ENCODE measurements at places on chromosomes 6 and 20.
A peak's percentile ranks its signal among the peaks of the same experiment; 100 is the strongest.

GRCh38 chr6:46959419-46959818, 37.7 kb upstream of the ADGRF5 start:
- DNase-seq = no peak

- DNase-seq = no peak
These were observed 490.8 kb downstream of the CBLN4 start for GRCh38 chr20:55514531-55514930.

- DNase-seq = no peak
These were observed 189.4 kb upstream of the RREB1 start for GRCh38 chr6:6918216-6918983.

DNA sequence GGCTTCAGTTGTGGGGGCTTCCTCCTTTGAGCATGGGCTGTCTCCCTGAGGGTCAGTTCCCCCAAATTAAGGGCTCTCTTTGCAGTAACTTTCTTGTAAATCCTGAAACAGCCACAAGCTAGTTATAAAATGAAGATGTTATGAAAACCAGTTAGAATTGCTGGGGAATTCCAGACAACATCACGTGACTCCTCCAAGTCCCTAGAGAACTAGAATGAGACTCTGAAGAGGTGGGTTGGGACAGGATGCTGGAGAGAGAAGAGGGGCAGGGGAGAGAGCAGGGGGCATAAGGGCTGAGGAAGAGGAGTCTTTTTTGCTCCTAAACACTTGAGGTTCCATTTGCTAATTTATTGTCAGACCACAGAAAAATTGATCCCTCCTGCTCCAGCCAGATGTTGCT, 380.3 kb downstream of the DHX35 start:
- no peak for DNase-seq

- DNase-seq = peak; percentile 18
These were observed 42.6 kb downstream of the TRIM27 start for GRCh38 chr6:28880894-28881780.

DNA sequence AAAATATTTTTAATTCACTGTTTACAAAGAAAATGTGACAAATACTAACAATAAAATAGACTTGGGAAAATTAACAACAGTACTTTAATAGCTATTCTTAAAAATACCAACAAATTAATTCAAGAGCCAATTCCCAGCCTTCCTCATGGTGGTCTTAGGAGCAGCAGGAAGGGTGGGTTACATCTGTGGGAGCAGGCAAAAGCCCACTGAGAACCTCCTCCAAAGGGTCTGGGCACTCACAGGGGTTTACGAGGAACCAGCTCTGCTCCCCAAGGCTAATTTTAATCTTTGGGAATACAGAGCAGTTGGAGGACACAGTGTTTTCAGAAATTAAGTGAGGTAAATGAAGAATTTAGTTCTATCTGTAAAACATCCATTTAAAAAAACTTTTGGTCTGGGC, 10.2 kb downstream of the SOD2 start:
- no peak for DNase-seq

GRCh38 chr20:61573415-61574305, 321.6 kb downstream of the CDH4 start:
- DNase-seq = no peak

DNA sequence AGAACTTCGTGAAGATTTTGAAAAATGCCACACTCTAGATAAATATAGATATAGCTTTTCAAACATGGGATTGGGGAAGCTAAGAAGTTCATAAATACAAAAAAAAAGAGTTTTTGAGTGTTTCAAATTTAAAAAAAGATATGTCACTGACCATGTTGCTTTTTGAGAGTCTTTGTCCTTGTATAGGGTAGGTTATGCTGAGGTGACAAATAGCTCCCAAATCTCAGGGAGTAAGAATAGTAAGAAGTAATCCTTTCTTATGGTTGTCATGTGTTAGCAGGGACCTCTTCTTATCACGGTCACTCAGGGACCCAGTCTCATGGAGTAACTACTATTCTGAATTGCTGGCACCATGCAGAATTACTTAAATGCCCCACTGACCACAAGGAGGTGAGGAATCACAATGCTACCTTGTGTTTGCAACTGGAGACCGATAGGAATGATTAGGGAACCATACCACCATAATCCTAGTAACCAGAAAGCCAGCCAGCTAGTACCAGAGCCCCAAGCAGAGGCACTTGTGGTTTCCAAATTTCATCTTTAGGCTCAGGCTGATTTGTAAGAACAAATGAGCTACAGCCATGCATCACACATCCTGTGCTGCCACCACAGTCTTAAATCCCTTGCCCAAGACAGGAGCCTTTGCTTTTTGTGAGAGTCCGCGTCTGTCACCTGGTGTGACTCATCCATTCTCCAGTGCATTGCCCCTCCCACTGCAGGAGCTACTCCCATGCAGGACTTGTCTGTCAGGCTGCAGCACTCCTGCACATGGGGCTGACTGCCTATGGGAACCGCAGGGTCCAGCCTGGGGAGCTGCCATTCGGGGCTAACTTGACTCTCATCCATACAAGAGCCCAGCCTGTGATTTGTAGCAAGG, 42.4 kb upstream of the ADGRF4 start:
- DNase-seq = no peak

DNA sequence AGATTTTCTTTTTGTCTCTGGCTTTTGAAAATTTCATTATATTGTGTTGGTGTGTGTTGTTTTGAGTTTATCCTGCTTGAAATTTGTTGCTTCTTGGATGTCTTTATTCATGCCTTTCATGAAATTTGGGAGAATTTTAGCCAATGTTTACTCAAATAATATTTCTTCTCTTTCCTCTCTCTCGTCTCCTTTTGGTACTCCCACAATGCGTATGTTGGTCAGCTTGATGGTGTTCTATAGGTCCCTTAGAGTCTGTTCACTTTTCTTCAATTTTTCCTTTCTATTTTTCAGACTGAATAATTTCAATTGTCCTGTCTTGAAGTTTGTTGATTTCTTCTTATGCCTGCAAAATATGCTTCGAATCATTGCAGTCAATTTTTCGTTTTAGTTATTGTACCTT, 39.6 kb downstream of the SCP2D1 start:
- DNase-seq = no peak

DNA sequence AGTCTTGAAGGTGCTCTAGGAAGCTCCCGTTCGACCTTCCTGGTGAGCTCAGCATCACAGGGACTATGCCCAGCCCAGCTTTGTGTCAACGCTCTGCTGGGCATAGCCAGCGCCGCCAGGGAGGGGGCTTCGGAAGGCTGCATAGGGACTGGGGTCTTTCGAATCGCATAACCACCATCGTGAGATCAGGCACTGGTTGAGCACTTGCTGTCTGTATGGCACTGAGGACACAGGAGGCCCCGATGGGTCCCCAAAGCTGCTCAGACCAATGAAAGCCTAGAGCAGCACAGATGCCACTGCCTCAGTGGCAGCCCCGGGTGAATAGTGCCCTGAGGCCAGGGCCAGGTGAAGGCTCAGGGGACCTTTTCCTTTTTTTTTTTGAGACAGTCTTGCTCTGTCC, 96.7 kb downstream of the TAF4 start:
- DNase-seq = no peak

DNA sequence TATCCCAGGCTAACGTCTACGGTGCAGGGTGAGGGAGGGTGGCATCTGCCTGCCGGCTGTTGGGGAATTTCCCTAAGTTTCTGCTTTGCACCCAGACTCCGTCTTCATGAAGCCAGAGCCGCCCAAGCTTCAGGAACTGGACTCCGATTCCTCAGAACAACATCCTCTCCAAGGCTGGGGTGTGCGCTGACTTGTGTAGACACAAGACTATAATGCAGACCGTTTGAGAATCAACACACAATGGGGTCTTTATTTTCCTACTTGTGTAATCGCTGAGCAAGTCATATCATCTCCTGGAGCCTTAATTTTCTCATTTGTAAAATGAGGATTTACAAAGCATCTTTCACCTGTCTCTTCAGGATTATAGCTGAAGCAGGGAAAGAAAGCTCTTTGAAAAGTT, 160.5 kb upstream of the AGPAT4 start:
- peak; percentile 23 for DNase-seq

GRCh38 chr6:39938773-39939654, 4.8 kb upstream of the MOCS1 start:
- DNase-seq = no peak

DNA sequence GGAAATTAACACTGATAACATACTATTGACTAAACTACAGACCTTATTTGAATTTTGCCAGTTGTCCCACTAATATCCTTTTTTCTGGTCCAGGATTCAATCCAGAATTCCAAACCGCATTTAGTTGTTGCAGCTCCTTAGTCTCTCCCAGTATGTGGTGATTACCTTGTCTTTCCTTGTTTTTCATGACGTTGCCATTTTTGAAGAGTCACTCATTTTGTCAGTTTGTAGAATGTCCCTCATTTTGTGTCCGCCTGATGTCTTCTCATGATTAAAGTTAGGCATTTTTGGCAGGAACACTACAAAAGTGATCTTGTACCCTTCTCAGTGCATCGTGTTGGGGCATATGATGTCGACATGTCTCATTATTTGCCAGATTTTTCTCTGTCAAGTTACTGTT, 33.1 kb downstream of the DTD1 start:
- no peak for DNase-seq

- no peak for DNase-seq
These were observed 31.3 kb upstream of the E2F3 start for GRCh38 chr6:20370393-20370792.

- peak; percentile 9 for DNase-seq
These were observed 306.9 kb downstream of the DHX35 start for GRCh38 chr20:39268981-39269461.

DNA sequence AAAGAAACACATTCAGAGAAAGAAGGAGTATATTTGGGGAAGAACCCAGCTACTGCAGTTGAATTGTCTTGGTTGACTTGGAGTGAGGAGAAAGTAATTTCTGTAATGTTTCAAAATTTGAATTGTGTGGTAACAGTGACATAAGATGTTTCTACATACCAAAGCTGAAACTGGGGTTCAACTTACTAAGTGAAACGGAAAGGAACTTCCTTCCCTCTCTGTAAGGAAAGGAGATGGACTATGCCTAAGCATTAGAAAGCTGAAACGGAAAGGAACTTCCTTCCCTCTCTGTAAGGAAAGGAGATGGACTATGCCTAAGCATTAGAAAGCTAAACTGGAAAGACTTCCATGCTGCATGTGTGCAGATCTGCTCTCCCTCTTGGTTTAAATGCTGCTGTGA, 46.0 kb downstream of the HUS1B start:
- no peak for DNase-seq

GRCh38 chr20:54023406-54023805, 47.0 kb downstream of the BCAS1 start:
- no peak for DNase-seq

DNA sequence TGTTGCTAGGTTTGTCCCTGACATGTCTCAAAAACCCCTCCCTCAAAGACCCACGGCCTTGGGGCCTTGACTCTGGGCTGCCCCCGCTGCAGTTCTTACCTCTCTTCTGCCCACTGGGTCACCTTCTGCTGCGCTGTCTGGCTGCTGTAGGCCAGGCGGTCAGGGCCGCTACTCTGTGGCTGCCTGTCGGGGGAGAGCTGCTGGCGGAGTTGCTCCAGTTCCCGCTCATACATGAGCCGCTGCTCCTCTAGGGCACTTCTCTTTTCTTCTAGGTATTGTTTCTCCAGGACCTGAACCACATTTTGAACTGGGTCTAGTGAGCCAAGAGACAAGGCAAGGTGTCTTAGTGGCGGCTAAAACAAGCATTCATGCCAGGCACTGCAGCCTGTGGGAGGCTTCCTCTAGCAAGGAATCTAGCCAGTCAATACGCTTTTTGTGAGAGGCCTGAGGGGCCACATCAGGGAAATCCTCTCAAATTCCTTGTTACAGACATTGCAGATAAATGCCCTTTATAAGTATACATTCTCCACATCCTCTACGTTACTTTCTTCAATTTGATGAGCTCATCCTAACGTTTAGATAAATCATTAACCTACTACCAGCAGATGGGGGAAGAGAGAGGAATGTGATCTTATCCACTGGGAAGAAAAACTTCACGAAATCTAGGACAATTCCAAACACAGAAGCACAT, 110.3 kb upstream of the NUP153 start:
- no peak for DNase-seq

DNA sequence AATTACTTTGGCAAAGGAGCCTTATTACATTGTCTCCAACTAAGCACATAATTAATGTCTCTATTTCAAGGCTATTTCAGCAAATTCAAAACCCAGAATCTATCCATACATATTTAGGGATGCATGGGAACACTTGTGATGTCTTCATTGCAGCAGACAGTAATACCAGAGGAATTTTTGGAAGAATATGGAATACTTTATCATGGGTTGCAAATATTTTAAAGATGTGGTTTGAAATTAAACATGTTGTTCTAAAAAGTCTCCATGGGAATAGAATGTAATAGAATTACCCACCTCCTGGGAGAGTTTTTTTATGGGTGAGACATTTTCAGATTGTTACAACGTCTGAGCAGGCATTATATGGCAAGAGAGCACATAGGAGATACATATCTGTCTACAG, 170.8 kb downstream of the KCNQ5 start:
- DNase-seq = no peak

DNA sequence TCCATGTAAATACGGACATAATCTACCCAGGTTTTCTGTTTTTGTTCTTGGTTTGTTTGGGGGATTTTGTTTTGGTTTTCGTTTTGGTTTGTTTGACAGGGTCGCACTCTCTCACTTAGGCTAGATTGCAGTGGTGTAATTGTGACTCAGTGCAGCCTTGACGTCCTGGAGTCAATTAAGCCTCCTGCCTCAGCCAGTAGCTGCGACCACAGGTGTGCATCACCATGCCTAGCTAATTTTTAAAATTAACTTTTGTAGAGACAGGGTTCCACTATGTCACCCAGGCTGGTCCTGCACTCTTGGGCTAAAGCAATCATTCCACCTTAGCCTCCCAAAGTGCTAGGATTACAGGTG, 37.8 kb upstream of the EYA4 start:
- DNase-seq = no peak

DNA sequence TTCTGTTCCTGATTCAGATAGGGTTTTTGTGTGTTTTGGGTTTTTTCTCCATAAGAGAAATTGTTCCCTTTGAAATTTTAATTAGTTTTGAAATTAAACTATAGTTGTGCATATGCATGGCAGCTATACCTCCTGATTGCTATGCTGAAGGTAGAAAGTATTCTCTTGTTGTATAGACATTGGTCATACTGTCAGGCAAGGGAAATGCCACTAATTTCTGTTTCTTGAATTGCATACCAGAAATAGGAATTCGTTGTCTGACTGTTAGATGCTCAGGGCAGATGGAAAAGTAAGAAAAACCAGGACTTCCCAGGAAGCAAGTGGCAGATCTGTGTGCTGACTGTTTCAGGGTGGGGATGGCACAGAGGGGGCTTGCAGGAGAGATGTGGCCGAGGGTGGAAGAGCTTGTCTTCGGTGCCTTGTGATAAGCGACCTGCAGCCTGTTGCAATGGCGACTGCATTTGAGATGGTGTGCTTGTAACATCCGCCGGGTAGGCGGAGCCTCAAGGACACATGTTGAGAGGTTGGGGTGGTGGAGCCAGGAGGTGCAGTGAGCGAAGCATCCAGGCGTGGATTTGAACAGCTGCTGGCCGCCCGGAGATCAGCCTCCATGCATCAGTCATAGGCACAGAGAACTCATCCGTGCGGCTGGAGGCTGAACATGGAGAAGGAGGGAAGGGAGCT, 42.8 kb downstream of the RREB1 start:
- no peak for DNase-seq

GRCh38 chr20:43750774-43751166, 24.0 kb upstream of the GTSF1L start:
- no peak for DNase-seq
